Stimulated activated CD4-positive, alpha-beta T cell treated with anti-CD3 and anti-CD28 coated beads, Interleukin-15, amount 100 ng/mL, for 1 hour (primary cell): ENCODE measurements at places on chromosomes 11 and 22.

DNA sequence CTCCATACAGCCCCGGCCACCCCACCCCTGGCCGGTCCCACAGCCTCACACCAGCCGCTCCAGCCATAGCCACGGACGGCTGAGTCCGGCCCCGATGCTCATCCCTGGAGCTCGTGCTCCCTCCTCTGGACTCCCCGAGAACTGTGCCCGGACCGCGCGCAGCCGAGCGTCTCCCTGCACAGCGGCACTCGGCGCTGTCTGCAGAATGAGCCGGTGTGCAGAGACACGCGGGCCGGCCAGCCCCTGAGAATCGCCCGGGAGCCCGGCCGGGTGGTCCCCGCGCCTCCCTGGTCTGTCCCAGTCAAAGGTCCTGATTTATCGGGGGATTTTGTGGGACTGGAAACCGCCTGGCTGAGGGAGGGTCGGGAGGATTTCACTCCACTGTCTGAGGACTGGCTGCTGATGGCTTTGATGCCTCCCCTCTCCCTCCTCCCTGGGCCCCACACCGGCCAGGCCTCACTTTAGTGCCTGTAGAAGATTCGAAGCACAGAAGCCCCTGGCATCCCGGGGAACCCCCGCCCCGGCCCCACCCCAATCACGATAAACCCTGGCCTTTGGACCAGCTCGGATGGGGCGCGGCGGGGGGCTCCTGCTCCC, 102.7 kb downstream of the BRD1 start:
- DNase-seq: peak; percentile 43

DNA sequence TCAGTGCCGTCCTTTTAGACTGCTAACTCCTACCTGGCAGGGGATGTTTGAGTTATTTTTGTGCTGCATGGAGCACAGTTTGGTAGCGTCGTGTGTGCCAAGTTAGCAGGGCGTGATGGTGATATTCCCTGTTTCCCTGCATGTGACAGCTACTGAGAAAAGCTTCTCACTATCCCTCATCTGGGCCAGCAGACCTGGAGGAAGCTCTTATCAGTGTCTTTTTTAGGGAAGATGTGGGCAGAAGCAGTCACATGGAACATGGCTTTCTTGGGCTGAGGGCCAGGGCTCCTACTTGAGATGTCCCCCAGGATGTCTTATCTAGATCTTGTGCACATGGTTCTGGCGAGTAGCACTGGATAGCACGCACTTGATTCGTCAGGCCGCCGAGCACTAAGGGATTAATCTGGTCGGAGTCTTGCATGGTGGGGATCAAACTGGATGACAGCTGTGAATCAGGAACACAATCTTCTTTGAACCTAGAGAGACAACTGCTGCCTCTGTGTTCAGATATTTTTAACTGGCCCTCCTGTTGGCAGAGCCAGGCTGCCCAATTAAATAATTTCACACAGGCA, 33.8 kb downstream of the TECTA start:
- no peak for DNase-seq

DNA sequence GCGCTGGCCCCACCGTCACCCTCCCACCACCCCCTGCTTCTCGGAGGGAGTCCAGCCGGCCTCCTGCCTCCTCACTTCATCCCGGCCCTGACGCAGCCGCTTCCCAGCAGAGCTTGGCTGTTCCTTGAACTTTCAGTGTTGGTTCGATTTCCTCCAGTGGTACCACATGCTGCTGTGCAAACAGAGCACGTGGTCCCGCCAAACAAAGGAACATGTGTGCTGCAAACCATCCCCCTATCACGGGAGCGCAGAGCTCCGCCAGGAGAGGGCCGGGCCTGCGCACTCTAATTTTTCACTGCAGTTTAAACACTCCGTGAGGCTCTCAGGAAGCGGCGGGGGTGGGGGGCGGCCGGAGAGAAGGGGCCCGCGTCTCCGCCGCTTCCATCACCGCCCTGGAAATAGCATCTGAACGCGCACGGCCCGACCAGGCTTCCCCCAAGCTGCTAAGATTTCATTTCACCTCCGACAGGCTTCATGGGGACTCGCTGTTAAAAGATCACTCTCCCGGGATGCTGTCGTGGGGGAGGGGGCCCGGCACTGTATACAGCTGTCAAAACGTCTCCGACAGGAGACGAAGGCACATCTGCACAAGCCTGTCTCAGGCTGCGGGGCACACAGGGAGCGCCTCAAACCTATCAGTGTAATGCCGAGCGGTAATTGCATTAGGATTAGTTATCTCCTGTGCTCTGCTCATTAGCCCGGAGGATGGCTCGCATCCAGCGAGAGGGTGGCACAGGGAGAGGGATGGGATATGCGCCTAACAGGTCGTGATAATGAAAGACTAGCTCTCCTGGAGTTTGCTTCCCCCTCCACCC, 269.9 kb upstream of the SORL1-AS1 start:
- DNase-seq: no peak

DNA sequence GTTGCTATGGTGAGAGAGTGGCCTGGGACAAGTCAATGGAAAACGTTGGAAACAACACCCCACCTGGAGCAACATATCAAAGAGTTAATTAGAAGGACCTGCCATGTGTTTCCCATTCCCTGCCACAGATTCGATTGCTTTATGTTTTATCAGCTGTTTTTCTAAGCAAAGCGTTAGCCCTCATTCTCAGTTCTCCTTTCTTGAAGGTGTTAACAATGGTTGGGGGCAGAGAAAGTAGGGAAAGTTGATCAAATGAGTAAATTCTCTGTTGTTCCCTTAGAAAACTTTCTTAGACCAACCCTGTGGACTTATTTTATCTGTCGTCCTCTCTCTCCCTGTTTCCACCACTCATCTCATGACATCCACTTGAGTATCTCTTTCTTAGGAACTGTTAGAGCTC, 102.5 kb downstream of the ADAMTS15 start:
- no peak for DNase-seq

GRCh38 chr11:106276859-106277436, 199.5 kb downstream of the AASDHPPT start:
- DNase-seq: no peak

DNA sequence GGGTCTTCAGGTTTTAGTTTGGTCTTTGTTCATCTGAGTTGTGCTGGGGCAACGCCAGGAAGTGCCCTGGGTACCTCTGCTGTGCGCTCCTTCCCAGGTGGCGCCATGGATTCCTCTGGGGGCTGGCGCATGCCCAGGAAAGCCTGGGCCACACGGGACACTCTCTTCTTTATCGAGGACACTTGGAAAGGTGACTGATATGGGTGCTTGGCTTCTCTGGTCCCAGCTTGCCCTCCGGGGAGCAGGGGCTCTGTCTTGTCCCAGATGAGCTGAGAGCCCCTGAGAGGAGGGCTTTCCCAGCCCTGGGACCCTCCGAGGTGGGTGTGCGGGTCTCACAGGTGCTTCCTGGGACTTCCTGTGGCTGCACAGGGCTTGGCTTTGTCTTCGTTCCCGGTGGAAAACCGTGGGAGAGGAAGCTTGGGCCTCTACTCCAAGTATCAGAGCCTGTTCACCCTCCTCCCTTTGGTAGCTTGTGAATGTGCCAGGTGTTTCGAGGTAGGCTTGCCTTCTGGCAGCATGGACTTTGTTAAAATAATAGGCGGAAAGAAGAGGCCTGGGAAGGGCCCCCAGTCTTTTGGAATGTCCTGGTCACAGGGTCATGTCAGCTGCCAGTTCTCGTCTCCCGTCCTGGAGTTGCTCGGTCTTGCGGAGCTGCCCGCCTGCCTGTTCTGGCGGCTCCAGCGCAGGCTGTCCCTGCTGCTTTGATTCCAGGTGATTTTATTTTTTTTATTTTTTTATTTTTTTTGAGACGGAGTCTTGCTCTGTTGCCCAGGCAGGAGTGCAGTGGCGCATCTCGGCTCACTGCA, 10.1 kb upstream of the NEAT1 start:
- DNase-seq: no peak

DNA sequence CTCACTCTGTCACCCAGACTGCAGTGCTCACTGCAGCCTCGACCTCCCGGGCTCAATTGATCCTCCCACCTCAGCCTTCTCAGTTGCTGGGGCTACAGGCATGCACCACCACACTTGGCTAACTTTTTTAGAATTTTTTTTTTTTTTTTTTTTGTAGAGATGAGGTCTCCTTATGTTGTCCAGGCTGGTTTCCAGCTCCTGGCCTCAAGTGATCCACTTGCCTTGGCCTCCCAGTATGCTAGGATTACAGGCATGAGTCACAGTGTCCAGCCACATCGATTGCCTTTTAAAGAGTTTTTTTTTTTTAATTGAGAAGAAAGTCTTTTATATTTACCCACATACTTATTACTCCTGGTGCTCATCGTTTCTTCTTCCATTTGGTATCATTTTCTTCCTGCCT, 30.0 kb downstream of the PARVG start:
- no peak for DNase-seq

DNA sequence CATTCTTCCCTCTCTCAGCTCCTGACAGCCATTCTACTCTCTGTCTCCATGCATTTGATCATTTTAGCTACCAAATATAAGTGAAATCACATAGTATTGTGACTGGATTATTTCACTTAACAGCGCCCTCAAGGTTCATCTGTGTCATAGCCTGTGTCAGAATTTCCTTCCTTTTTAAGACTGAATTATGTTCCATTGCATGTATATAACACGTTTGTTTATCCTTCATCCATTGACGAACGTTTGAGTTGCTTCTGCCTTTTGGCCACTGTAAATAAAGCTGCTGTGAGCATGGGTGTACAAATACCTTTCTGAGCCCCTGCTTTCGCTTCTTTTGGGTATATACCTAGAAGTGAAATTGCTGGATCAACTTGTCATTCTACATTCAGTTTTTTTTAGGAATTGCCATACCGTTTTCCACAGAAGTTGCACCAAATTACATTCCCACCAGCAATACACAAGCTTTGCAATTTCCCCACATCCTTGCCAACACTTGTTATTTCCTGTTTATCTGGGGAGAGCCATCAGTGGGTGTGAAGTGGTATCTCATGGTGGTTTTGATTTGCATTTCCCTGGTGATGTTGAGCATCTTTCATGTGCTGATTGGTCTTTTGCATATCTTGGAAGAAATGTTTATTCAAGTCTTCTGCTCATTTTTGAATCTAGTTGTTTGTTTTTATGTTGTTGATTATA, 17.5 kb downstream of the GLB1L2 start:
- DNase-seq: no peak

DNA sequence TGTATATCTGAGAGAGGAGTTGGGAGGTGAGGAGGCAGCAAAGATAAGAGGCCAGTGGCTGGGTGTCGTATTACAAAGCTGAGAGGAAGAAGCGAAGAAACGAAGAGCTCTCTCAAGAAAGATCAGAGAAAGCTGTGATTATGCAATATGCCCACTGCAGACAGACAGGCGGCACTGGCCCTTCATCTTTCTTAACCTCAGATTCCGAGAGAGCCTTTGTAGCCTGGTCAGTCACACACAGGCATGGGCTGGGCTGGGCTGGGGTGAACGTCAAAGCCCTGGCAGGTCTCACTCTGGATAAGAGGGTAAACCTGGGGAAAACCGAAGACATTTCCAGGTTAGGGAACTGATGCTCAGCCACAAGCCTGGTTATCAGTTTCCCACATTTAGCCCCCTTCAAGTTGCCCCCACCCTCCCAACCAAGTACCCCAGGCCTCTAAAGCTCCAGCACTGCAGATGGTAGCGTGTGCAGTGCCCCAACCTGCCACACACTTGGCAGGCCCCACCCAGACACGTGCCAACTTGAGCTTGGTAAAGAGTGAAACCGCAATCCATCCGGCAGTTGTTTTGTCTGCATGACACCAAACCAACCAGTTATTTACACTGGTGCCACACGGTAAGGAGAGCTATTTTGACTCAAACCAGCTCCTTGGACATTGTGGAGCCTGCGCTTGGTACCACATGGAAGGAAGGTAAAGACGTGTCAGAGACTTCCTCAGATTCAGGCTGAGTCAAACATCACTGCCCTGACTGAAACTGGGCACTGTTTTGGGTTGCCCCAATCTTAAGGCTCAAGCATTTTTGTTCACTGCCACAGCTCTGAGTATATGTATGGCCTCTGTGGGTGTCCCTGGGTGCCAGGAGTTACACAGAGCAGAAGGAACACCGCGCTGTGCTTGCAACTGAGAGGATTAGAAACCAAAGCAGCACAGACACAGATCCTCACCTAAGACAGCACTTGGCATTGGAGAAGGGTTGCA, 135.9 kb downstream of the FDX1 start:
- DNase-seq: no peak

DNA sequence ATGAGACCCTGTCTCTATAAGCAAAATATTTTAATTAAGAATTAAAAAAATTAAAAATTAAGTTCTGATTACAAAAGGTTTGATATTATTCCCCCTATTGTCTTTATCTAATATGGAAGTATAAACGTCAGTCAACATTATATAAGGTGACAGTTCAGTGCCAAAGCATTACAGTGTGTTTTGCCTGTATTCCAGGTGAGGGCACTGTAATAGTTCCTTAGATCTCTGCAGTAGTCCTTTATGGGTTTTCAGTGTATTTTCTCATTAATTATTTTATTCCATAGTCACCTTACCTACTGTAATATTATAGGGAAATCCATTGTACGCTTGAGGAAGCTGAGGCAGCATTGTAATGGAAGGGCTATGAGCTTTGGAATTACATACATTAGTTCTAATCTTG, 33.0 kb downstream of the FAR1 start:
- DNase-seq: no peak

GRCh38 chr11:115499241-115499799, 4.9 kb downstream of the CADM1 start:
- no peak for DNase-seq

DNA sequence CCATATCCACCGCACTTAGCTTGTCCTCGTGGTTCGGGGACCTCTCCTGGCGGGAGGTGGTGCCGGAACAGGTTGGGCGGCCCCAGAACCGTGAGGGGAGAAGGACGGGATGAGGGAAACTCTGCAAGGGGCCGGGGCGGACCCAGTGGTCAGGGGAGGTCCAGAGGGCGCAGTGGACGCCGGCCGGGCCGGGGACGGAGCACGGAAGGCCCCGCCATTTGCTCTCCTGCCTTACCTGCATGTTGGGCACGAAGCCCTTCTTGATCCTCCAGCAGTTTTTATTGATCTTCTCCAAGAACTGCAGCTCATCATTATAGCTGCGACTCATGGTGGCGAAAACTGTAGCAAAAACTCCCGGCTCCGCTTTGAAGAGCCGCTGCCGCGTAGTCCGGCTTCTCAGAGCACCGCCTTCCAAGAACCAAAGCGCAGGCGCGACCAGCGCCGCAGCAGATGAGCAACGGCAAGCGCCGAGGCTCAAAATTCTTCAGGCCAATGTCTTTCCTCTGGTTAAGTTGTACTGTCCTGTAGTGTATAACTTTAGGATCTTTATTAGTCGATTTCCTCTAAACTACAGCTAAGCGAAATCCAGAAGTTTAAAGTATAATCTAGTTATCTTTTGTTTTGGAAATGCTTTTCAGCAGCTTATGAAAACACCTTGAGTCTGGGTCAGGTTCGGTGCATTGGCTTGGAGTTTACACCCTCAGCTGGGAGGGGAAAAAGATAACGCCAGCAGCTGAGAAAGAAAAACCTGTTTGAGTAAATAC, at the start of gene RTCB:
RTCB (minus strand) TSS at position 419 of the 764 bp plus-strand sequence; CDS start at position 328, 91 bp downstream.
- DNase-seq: peak; percentile 93

GRCh38 chr22:50605002-50605612, 4.5 kb downstream of the MAPK8IP2 start:
- DNase-seq: no peak

GRCh38 chr11:3230636-3231549, 1.3 kb downstream of the MRGPRE start:
- DNase-seq: no peak

GRCh38 chr11:117319214-117319840, 3.3 kb upstream of the BACE1 start:
- no peak for DNase-seq
